ENCODE measurements at places on chromosomes 4 and X. TPM values are rescaled to one million over a fixed set of nuclear protein-coding genes. Genes with fewer than 3 reads are reported as not detected.

The MAGEE2 gene
- total RNA-seq = not detected

The STPG2 gene
- total RNA-seq = not detected

The HSD17B13 gene
- 0.10 TPM for total RNA-seq

The RFC1 gene
- total RNA-seq = 72.2 TPM

DNA sequence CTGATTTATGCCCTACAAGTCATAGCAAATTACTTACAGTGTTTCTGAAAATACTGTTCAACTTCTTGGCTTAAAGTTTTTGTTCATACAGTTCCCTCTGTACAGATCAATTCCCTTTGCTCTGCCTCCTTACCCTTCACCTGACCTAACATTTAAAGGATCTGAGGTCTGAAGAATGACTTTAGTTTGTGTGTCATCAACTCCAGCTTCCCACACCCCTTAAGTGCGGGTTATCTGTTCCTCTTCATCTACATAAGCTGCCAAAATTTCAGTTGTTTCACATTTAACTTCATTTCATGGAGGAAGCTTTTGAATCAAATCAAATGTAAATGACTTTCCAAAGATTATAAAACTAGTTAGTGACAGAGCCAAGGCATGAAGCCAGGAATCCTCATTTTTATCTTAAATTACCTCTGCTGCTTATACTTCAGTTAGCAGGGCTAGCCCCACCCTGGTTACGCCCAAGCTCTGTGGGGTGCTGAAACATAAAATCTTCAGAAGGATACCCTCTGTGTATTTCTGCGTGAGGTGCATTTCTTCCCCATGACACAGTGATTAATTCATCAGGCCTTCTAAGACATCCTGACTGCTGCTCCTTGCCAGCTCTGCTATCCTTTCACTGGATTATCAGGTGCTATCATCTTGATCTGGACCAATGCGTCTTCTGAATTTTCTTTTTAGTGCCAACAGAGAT is 16.5 kb downstream of the CXCL1 start:
- DNase-seq = no peak

GRCh38 chrX:131549011-131549410 is 5.1 kb downstream of the OR13H1 start:
- no peak for DNase-seq

DNA sequence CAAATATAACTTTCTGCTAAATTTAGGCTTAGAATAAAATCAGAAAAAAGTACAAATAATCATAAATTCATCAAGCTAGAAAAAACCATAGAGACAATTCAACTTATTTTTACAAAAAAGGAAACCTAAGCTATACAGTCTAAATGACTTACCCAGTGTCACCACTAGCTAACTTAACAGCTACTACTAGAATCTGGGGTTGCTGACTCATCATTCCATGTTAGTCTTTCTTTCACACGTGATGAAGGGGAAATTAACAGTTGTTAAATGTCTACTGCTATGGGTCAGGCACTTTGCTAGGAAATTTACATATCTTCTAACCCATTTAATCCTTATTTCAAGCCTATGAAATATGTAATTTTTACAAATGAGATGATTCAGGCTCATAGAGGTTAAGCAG is 349.3 kb upstream of the GALNT7 start:
- no peak for DNase-seq

DNA sequence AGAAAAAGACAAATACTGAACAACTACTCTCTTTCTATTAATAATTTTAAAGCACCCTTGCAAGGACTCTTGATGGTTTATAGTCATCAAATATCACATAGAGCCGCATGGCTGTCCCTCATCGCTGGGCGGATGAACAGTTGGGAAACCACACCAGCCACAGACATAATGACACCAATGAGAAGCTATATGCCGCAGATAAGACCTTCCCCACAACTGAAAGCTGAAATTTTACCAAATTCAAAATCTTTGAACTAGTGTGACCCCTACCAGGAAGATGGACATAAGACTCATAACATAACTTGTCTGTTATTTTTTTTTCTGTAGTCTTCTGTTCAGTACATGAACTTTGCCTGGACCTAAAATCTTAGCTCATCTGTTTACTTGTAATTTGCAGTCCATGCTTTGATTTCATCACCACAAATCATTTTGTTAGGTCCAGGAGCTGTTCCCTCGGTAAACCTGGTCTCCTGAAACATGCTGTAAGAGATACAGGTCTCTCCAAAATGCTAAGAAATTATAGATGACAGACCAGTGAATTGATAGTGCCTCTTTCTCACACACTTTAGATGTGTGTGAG is 157.3 kb upstream of the RAPGEF2 start:
- DNase-seq = no peak

DNA sequence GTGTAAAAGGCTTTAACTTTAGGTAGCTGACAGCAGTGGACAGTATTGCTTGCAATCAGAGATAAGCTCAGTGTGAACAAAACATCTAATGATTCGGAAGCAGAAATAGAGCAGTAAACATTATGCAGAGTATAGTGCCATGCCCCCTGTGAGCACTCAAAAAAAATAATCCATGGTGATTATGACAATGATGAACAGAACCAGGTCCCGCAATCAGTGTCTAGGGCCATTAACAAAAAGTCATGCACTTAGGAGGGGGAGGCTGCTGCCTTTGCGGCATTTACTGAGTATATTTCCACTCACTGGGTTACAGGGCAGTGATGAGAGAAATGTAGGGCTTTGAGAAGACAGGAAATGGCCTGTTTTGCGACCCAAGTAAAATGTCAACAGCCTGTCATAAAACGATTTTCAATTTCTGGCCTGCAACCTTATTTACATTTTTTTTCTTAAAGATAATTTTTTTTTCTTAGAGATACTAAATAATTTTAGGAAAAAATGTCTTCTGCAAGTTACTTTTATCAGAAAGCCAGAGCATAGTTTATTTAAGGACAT is 27.3 kb upstream of the NEIL3 start:
- DNase-seq = no peak

DNA sequence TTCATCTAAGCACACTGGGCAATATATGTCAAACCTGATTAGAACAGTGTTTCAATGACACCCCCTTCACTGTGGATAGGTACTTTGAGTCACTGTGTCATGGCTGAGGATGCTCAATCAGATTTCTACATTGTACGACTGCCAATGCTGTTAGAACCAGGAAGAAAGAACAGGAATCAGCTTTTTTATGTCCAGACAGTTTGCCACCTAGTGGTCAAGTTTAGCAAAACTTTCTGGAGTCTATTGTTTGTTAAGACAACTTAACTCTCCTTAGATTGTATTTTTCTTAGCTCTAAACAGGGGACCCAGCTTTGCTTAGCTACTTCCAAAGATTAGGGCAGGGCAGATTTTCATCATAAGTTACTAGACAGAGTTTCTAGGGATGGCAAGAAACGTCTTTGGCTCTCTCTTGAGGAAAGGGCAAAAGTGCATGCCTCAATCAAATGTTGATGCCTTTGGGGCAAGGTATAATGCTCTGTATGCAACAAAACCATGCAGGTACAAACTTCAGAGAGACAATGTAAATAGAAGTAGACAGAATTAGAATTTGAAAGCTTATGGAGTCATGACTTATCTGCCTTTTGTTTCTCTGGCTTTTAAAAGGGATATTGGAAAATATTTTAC is 40.5 kb upstream of the BMP3 start:
- DNase-seq = no peak

- no peak for DNase-seq
Observed at GRCh38 chrX:10173331-10173900, 16.6 kb downstream of the CLCN4 start.

GRCh38 chr4:17055788-17056187 is 157.3 kb upstream of the LDB2 start:
- no peak for DNase-seq

GRCh38 chr4:141871086-141871770 is 234.8 kb downstream of the IL15 start:
- no peak for DNase-seq

- no peak for DNase-seq
Observed at GRCh38 chr4:54499308-54500074, 158.3 kb upstream of the KIT start.

- no peak for DNase-seq
Observed at GRCh38 chr4:75099321-75099720, 166.4 kb downstream of the PARM1 start.

GRCh38 chrX:154541896-154542722 is 4.5 kb downstream of the G6PD start:
- peak; percentile 19 for DNase-seq

DNA sequence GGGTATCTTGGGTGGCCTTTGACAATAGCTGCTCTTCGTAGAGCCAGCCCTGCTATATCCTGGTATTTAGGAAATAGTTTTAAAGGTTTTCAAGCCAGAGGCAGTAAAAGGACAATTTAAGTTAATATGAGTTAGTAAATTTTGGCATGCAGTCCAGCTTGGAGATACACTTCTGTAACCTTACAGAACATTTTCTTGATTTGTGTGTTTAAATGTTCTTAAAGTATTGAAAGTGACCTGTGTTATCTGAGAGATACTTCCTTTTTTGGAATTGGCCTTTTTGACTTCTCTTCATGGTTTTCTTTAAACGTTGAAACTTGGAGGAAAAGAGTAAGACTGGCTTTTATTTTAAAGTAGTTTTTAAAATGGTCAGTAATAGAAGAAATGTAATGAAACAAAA is 25.5 kb downstream of the PDLIM5 start:
- DNase-seq = no peak

DNA sequence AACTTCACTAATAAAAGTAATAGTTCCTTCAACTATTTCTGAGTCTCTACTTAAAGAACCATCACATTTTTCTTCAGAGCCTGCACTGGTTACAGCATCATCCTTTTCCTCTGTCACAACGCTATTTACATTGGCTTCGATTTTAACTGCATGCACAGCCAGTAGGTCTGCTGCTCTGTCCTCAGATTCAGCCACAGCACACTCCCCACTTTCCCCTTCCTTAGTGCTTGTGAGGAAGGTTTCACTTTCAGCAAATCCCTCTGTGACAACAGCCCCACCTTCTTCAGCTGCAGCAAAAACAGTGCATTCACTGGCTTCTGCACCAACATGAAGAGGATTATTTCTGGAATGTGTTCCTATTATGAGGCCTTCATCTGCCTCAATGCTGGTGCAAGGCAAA is 25.7 kb downstream of the BOD1L1 start:
- DNase-seq = no peak

DNA sequence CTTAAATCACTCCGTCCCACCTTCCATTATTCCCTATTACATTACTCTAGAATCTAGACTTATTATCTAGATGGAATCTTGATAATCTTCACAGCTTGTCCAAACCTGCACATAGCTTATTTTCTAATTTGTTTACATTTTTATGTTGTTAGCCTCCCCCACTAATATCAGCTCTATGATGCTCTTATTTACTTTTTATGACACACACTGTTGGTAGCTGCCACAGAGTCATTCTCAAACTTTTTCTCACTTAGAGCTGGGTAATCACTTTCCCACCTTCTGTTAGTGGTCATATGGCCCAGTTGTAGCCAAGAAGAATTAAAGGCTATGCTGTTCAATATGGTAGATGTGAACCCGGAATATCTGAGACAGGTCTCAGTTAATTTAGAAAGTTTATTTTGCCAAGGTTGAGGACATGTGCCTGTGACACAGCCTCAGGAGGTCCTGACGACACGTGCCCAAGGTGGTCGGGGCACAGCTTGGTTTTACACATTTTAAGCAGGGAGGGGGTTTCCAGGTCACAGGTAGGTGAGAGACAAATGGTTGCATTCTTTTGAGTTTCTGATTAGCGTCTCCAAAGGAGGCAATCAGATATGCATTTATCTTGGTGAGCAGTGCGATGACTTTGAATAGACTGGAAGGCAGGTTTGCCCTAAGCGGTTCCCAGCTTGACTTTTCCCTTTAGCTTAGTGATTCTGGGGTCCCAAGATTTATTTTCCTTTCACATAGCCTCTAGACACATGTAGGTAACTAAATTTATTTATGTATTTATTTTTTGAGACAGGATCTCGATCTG is 7.0 kb upstream of the ADGRA3 start:
- DNase-seq = no peak

DNA sequence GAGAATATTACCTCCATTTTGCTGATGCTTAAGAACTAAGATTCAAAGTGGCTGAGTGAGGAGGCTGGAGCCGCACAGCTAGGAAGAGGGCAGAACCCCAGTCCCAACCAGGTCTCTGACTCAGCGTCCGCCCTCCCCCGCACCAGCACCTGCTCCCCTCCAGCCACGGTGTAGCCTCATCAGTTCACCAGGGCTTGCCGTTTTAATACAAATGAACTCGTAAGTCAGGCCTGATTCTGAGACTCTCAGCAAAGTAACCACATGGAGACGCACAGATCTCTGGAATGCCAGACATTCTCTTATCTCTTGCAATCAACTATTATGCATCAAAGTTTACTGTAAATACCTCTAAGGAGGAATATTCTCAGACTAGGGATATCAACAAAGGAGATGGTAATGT is 52.4 kb downstream of the ENPP6 start:
- no peak for DNase-seq

DNA sequence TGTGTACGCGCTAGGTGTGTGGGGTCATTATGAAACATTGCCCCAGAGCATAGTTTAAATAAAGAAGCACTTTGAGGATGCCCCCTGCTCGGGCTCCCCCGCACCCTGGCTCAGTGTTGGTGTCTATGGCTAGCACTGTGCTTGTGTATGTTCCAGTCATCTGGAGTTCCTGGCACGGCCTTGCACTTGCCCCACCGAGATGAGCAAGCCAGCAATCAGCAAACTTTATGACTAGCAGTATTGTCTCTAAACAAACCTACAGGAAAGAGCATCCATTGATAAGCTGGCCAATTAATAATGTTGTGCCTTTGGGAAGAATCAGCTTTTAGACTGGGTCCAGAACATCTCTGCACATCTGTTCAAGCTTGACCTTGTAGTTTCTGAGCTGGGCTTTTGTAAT is 707 bp upstream of the SHROOM4 start:
- DNase-seq = no peak

DNA sequence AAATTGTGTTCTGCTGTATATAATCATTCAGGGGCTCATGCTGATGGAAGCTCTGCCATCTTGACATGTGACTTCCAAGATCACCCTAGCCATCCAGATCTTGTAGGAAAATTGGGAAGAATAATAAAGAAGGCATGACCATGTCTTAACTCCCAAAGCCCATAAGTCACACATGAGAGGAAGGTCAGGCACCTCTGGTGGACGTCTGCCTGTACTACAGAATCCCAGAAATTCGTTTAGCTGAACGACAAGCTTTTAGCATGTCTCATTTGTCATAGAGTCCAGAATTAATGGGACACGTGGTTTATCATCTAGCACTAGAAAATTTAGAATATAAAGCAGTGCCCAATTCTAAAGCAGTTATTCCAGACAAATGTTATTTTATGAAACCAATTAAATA is 212.7 kb downstream of the CENPC start:
- DNase-seq = no peak

GRCh38 chr4:623914-624566 is 1.3 kb upstream of the PDE6B start:
- no peak for DNase-seq

DNA sequence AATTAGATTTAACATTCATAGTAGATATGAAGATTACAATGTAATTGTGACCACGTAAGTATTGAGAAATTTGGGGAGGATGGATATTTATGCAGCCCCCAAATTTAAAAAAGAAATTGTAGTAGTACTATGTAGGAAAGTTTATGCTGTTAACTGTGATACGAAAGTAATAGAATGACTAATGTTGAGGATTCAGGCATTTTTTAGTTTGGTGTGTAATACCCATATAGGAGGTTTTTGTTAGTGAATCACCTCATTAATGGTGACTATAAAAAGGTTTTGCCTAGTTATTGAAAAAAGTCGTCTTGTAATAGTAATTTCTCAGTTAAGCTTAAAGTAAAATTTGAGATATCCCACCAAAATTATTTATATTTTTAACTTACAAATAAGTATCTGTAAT is 67.2 kb downstream of the SMARCAD1 start:
- no peak for DNase-seq

Data from activated CD4-positive, alpha-beta memory T cell treated with anti-CD3 and anti-CD28 coated beads, Interleukin-2, amount 10 ng/mL, durations not matched to agents 7 days and 5 days (primary cell).